Stimulated activated CD4-positive, alpha-beta T cell treated with anti-CD3 and anti-CD28 coated beads, Interleukin-4, amount 100 ng/mL, for 4 hours (primary cell): ENCODE measurements at places on chromosomes 2 and 18.

DNA sequence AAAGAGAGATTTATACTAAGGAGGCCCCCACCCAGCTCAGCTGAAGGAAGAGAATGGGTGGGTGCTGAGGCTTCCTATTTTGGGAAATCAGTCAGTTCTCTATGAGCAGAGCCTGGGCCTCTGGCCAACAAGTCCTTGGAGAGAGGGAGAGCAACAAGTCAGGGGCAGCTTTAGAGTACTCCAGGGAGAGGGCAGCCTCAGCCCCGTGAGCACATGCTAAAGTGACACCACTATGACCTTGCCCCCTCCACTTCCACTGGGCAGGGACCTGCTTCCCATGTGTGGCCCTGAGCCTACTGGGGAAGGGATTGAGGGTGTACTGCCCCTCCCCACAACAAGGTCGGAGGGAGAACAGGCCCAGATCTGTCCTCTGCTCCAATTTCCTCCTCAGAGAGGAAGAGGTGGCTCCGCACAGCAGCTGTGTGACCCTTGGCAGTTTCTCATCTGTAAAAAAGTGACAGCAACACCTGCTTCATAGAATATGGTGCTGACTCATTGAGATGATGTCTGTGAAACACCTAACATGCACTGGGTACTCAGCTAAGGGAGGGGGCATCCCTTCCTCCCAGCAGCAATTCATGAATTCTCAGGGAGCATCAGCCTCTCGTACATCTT, 72.9 kb downstream of the CLHC1 start:
- DNase-seq = no peak

GRCh38 chr2:186044761-186045160, 306.2 kb downstream of the FSIP2 start:
- no peak for DNase-seq

GRCh38 chr2:8203364-8203763, 478.5 kb upstream of the ID2 start:
- no peak for DNase-seq

- no peak for DNase-seq
Observed at GRCh38 chr2:191018048-191018447, 4.1 kb upstream of the STAT1 start.

GRCh38 chr2:27431395-27431794, 3.0 kb downstream of the NRBP1 start:
- peak; percentile 45 for DNase-seq

- DNase-seq = no peak
Observed at GRCh38 chr2:239873656-239874635, 151.2 kb downstream of the NDUFA10 start.

DNA sequence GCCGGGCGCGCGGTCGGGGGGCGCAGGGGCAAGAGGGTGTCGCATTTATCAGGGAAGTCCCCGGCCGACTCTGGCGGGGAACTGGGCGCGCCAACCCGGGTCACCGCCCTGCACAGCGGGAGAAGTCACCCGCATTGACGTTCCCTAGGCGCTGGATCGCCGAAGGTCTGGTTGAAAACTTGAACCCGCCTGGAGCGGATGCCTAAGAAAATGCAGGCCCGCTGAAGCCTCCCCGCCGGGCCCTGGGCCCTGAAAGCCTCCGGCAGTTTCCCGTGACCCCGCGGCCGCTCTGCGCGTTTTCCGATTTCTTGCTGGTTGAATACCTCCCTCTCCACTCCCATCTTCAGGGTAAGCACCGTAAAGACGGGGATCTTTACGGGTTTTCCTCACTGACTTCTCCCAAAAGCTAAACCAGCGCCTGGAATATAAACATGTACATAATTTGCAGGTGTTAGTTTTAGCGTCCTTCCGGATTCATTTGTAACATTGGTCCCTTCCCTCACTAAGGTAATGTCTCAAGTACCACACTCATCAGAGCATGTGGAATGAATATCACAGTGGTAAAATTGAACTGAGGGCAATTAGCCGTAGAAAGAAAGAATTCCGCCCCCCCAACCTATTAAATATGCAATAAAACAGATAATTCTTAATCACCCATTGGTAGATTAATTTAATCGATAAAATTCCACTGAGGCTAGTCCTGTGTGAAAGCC, 675 bp upstream of the SPIRE1 start:
- no peak for DNase-seq

DNA sequence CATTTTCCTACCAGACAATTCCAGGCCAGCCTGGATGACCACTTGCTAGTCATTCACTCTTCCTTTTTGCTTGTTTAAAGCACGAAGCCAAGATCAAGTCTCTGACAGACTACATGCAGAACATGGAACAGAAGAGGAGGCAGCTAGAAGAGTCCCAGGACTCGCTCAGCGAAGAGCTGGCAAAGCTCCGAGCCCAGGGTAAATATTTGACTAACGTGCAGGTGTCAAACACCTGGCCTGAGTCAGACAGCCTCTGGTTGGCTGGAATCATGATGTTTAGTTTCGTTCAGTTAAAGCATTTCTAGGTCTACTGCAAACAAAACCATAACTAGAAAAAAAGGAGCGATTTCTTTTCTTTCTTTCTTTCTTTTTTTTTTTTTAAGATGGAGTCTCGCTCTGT, 44.2 kb upstream of the LYPD6B start:
- no peak for DNase-seq

- DNase-seq = no peak
Observed at GRCh38 chr2:176507786-176508185, 238.5 kb downstream of the MTX2 start.

DNA sequence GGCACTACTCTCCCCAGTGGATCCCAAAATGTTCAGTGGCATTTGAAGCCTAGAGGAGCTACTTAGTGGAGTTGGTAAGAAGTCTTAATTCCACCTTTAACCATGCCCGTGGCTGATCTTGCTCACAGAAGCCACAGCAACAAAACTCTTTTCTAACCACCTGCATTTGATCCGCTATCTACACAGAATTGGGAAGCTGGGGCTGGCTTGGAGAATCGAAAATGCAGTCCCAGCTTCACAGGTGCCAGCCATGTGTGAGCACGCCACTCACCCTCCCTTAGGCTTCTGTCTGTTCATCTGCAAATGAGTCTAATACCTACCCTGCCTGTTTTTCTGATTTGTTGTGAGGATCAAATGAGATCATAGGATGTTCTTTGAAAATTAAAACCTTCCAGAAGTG, 182.6 kb downstream of the BCL11A start:
- no peak for DNase-seq

DNA sequence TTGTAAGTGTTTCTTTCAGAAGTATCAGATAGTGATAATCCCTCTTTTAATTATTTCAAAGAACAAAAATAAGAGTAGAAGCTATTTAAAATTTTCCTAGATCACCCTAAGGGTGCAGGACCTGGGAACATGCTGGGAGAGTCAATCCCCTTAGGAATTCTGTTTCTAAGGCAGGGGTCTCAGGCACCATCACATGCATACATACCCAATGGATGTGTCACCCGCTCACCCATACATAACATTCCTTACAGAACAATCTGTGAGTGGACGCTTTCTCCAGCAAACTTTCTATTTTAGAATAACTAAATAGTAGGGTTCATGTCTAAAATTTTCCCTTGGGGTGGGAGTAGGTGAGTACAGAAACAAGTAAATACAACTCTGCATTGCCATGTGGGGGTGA, 8.4 kb downstream of the DSEL start:
- DNase-seq = no peak

DNA sequence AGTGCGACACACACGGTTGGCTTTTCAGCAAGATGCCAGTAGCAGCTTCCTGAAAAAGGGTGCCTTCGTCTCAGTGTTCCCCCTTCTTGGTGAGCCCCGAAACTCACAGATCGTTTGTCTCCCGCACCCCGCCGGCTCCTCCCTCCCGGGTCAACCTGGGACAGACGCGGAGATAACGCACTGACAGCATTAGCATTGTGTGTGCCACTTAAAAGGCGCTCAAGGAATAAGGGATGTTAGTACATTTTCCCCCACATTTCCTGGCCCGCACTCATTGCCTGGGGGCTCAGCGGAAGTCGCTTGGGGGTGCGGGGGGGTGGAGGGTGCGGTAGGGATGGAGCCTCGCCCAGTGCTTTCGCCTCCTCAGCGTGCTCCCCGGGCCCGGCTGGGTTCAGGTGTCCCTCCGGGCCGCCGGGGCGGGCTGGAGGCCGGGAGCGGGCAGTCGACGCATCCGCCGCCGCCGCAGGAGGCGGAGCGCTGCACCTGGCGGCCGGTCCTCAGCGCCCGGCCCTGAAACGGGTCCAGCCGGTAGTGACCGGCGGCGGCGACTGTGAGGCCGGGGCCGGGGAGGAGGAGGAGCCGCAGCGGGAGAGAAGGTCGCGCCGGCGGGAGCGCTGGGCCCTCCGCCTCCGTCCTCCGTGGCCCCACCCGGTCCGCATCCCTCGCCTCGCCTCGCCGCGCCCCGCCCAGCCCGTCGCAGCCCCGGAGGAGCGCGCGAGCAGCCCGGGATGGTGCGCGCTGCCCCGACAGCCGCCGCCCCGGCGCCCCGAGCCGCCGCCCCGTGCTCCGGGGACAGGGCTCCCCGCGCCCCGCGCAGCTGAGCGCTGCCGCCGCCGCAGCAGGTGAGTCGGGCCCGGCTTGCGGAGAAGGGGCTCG, at the start of gene MFSD6:
MFSD6 (plus strand) TSS at position 694 of the 876 bp plus-strand sequence. CDS start 27,675 bp downstream, outside the sequence.
- DNase-seq = peak; percentile 62

DNA sequence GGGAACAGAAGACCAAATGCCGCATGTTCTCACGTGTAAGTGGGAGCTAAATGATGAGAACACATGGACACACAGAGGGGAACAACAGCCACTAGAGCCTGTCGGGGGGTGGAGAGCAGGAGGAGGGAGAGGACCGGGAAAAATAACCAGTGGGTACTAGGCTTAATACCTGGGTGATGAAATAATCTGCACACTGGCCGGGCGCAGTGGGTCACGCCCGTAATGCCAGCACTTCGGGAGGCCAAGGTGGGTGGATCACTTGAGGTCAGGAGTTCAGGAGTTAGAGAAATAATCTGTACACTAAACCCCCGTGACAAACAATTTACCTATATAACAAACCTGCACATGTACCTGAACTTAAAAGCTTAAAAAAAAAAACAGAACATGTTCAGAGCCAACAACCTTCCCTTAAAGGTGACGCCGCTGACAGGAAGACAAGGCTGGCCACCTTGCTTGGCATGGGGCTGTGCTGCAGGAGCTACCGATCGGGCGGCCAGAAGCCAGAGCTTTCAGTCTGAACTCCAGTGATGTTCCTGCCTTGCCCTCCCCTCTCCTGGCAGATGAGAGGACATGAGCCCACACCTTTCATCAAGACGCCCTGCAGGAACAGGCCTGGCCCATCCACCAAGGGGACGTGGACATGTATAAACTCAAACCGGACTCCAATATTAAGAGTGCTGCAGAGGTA, 11.2 kb downstream of the SLC66A2 start:
- DNase-seq = no peak

DNA sequence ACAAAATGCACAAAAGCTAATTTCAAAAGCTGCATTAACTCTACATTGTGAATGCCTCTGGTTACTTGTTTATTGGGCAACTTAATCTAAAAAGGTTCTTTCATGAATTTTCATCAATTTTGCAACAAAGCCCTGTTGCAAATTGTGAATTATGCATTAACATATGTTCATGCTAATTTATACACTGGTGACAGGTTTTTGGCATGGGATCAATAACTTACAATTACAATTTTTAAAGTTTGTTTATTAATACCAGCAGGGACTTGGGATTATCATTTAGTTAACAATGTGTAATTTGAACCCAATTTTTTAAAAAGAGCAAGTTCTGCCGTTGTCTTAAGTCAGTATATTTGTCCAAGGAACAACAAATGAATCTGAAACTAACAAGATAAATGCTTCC, 183.6 kb downstream of the DCC start:
- DNase-seq = no peak

GRCh38 chr2:218981881-218982585, 3.0 kb downstream of the FEV start:
- DNase-seq = peak; percentile 51

DNA sequence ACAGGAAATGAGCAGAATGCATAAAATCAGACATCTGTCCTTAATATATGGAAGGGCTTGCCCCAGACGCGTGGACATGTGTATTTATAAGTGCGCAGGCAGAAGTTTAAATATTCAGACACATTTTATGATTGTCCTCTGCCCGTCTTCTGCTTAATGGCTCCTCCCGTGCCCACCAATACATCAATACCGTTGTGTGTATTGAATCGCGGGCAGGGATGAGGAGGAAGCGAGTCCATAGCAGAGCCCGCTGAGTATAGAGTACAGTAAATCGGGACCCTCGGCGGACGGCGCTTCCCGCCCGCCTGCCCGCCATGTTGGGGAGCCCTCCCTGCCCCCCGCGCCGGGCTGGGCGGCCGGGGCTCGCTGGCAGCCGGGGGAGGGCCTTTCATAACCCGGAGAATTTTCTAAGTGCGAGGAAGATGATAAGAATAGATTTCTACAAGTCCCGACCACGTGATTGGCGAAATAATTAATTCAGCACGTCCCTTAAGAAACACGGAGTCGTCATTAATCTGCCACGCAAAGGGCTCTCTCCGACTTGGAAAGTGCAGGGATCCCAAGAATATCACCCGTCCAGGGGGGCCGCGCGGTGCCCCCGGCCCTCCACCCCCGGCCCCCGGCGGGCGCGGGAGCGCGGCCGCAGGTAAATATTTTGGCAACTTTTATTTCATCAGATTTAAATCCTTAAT, at the start of gene HOXD3:
HOXD3 (plus strand) TSS at position 501 of the 692 bp plus-strand sequence. CDS start 11,808 bp downstream, outside the sequence.
- no peak for DNase-seq

DNA sequence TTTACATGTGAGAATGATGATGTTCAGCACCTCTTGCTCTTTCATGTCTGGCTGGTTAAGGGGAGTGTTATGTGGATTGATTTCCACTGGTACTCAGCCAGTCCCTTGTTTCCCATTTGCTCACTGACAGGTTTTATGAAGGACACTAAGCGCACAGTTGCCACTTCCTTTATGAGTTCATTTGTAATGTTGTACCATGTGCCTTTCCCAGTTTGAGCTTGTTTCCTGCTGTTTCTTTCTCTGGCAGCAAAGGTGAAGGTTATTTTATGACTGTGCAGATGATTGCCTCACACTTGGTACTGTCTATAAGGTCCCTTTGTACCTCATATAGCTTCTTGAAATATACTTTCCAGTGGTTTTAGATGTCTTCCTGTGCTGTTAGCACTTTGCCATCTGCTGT, 1700.5 kb upstream of the TMEFF2 start:
- DNase-seq = no peak

- no peak for DNase-seq
Observed at GRCh38 chr18:62106271-62106670, 80.6 kb downstream of the PIGN start.

DNA sequence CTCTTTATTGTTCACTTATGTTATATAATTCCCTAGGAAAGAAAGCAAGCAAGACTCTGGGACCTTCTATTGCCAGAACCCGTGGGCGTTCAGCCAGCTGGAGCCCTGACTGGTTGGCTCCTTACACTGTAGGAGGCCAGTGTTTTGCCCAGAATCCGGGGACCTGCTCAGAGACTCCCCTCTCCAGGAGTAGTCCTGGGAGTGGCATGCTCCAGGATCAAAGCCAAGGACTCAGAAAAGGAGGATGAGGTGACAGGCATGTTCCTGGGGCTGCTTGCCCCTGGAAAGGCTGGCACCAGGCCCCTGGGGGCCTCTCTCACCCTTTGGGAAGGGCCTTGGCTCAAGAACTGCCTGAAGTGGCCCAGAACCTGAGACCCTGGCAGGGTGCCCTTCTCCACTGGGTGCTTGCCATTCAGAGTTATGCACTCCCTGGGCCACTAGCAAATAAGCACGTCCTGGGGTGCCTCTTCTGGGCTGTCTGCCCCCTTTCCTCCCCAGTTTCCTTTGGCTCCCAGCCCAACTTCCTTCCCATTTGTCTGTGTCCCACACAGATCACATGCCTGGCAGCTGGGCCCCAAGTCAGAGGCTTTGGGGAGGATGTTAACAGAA, 19.6 kb upstream of the KIF3C start:
- DNase-seq = no peak
